ENCODE measurements at places on chromosomes 7 and 10.

DNA sequence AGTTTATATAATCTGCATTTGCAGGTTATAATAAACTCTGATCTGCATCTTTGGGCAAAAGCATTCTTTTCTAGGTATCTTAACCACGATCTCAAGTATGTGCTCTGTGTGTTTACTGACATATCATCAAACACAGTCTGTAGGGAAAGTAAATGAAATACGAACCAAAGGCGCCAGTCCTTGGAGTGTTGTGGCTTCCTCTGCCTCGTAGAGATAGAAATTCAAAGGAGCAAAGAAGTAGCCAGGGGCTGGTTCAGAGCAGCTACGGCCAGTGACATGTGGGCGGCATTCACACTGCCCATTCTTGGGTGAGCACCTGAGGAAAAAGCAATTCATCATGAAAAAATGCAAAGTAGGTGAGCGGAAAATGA lies 38.7 kb downstream of the LAMB4 start:
- DNase-seq: no peak

DNA sequence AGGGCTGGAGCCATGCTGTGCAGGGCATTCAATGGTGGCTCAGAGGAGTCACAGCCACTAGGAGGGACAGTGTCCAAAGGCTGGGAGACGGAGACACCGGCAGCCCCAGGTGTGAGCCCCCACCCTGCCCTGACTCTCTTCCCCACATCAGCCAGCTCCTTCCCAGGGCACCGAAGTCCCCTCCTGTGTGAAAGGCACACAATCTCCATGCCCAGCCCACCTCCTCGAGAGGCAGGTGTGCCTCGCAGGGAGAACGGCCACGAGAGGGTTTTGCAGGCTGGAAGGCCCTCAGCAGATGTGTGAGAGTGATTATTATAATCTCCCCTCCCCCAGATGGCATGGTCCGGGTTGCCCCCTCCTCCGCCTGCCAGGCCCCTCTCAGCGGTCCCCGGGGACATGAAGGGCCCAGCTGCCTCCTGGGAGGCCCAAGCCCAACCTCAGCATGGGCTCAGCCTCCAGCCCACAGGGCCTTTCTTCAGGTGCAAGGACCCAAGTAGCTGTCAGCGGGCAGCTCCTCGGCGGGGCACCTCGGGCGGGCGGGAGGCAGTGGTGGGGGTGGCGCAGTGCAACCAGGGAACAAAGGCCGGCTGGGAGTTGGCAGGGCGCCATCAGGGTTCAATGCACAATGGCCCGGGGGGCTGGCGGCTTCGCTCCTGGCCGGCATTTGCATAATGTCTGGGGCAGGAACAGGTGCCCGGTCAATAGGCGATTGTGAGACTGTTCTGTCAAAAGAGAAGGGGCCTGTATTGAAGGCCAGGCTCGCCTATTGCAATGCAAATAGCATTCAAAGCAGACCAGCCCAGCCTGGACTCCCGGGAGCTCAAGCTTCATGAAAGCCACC lies 155.3 kb upstream of the ZMIZ1 start:
- DNase-seq: peak; percentile 88

GRCh38 chr7:11650030-11650429 lies 182.0 kb downstream of the THSD7A start:
- no peak for DNase-seq

DNA sequence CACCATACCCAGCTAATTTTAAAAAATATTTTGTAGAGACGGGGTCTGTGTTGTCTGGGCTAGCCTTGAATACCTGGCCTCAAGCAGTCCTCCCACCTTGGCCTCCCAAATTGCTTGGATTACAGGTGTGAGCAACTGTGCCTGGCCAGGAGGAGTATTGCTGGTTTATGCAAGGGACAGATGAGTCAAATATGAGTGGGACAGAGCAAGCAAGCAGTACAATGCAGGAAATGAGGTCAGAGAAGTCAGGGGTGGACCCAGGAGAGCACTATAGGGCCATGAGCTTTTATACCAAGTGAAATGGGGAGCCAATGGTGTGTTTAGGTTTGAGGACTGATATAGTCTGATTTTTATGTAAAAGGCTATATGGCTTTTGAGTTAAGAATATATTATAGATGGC lies 6.3 kb downstream of the TSPAN13 start:
- no peak for DNase-seq

All from iPS-NIHi11 (cell line).